ENCODE measurements at places on chromosomes 6 and 20.

GRCh38 chr6:7777074-7777473 is 51.2 kb downstream of the BMP6 start:
- DNase-seq, result no peak

GRCh38 chr6:135002974-135003703 is 51.5 kb downstream of the HBS1L start:
- no peak for DNase-seq

DNA sequence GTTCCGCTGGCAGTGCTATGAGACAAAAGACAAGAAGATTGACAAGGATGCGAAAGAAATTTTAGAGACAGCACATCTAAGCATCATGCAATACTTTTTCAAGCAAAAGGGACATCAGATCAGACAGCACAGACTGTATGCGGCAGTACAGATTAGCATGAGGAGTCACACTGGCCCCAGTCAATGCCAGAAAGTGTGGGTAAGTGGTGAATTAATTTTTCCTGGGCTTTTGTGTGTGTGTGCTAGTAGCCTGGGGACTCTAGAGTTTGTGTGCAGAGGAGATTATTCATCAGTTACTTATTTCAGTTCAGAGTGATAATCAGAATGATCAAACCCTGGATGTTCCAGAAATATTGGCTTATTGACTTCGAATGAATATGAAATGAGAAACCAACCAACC is 47.2 kb downstream of the LAMA4 start:
- DNase-seq, result no peak

- no peak for DNase-seq
These were observed 135.9 kb downstream of the FUT9 start for GRCh38 chr6:96151707-96152106.

DNA sequence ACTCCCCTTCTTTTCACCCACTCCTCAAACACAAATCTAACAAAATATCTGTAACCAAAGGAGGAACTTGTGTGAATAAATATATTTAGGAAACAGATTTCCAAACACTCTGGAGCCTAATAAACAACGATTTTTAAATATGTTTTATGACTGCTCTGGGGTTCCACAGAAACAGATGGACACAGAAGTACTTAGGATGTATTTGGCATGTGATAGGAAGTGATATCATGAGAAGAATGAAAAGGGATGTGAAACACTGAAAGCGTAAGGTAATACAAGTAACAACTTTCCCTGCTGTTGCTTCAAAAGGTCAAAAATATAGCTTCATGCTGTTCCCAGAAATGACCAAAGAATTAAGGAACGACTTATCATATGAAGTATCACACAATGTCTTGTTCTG is 26.1 kb upstream of the ENPP1 start:
- no peak for DNase-seq

DNA sequence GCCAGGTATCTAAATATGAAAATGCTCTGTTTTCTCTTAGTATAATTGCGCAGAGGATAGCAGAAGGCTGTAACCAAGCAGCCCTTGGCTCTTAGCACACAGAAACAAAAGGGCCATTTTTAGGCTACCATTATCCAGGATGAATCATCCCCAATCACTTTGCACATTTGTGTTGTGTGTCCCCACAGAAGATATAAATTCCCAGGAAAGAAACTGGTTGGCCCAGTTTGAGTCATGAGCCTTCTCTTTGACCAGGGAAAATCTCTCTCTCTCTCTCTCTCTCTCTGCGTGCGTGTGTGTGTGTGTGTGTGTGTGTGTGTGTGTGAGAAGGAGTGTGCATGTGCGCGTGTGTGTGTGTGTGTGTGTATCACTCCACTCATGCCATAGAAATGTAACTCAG is 178.5 kb downstream of the FRK start:
- no peak for DNase-seq

GRCh38 chr6:160895562-160895961 is 96.0 kb upstream of the MAP3K4 start:
- DNase-seq, result no peak

GRCh38 chr20:64103871-64104666 is 3.3 kb downstream of the NPBWR2 start:
- DNase-seq, result no peak

- no peak for DNase-seq
These were observed 90.0 kb downstream of the RAMACL start for GRCh38 chr6:166496460-166496859.

DNA sequence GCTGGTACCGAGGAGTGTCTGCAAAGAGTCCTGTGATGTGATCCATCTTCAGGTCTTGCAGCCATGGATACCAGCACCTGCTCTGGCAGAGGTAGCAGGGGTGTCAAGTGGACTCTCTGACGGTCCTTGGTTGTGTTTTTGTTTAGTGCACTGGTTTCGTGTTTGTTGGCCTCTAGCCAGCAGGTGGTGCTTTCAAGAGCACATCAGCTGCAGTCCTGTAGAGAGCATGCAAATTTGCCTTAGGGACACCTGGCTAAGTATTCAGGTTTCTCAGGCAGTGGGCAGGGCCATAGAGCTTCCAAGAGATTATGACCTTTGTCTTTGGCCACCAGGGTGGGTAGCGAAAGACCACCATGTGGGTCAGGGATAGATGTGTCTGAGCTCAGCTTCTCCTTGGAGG is 14.5 kb upstream of the RGS17 start:
- peak; percentile 90 for DNase-seq

GRCh38 chr20:23370873-23371272 is 8.9 kb downstream of the GZF1 start:
- no peak for DNase-seq

DNA sequence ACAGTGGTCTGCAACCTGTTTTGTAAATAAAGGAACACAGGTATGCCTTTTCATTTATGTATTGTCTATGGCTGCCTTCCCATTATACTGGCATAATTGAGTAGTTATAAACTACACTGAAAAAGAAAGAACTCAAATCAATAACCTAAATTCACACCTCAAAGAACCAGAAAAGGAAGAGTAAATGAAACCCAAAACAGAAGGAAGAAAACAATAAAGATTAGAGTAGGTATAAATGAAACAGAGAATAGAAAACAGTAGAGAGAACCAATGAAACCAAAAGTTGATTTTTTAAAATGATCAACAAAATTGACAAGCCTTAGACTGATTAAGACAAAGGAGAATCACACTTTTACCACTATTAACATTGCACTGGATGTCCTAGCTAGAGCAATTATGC is 34.7 kb downstream of the FAM184A start:
- DNase-seq, result no peak

DNA sequence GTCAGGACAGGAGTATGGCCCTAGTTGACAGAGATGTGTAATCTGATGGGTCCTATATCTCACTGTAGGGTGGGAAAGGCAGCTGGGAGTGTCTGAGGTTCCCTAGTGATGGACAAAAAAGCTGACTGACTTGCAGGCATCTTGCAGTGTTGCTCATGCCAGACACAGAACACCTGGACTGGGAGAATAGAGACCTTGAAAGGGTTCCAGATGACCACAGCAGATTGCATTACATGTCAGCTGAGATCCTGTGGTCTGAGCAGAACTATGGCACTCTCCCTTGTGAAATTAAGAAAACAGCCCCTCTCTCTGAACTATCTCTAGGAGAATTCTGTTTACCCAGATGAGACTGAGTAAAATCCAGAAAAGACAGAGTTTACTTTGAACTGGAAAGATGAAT is 212.6 kb upstream of the MAN1A1 start:
- no peak for DNase-seq

GRCh38 chr6:26044140-26045064 is 42.8 kb upstream of the HFE start:
- no peak for DNase-seq

DNA sequence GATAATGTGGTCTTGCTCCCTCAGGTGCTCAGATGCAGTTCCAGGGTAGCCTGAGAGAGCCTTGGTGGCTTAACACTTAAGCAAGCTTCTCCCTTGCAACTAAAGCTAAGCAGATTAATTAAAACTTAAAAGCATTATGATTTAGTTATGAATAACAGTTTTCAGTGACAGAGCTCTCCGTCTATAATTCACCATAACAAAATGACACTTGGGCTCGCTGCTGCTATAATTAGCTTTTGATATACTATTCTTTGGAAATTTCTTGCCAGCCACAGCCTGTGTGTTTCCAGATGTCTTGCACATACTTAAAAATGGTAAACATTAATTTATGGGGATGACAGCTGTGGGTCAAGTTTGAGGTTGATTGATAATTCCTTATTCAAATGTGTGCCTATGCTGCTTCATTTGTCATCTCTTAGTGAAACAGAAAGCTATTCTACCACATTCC is 380.5 kb downstream of the TFAP2B start:
- no peak for DNase-seq

DNA sequence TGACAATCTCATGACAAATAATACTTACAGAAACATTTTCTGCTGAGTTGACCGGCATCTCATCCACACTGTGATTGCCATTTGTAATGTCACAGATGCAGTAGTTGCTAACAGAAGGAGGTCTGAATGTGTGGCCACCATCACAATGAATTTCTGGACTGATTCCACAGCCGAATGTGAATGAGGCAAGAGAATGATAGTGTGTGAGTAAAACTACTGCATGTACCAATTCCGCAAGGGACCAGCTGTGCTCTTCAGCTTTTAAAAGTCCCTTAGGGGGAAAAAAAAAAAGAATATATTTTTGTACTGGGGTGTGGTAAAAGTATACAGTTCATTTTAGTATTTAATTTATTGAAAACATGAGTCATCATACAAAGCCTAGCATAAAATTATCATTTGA is 96.2 kb downstream of the SESN1 start:
- DNase-seq, result no peak

DNA sequence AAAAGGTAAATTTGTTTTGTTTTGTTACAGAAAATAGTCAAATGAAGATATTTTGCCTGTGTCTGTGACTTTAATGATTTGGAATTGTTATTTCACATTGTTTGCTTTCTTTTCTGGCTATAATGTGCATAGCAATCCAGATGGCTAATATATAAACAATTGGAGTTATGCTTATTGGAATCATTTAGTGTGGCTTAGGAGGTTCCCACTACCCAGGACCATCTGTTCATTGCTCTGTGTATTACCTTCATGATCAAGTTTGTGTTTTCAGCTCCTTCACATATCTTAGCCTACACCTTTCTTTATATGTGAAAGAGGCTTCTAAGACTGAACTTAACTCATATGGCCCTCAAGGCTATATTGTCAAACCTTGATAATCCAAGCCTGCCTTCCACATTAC is 232.9 kb downstream of the BCKDHB start:
- no peak for DNase-seq

DNA sequence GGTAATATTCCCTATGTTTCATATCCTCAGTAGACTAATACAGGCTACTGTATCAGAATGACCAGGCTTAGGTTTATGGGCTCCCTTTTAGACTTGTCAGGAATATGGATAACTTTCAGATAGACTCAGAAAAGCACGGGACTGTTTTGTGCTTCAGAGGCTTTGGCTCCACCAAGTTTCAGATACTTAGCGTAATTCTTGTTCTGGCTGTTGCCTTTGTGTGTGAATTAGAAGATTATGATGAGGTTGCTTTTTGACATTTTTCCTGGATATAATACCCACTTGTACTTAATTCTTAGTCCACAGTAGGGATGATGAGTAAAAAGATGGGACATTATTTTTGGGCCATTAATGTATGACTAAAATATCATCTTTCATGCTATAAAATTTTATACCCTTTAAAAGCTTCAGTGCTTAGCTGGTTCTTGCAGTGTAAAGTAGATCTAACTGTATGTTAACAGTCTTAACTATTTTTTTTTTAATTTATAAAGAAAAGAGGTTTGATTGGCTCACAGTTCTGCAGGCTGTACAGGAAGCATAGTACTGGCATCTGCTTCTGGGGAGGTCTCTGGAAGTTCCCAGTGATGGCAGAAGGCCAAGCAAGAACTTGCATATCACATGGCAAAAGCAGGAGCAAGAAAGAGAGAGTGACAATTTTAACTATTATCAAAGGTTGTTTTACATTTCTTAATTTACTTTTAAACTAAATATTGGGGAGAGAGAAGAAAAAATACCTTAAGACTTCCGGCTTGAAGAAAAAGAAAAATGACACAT is 120.7 kb downstream of the ZFAND3 start:
- no peak for DNase-seq

GRCh38 chr6:154951345-154952200 is 43.5 kb upstream of the TIAM2 start:
- DNase-seq, result no peak

GRCh38 chr6:170243791-170244291 is 47.0 kb downstream of the DLL1 start:
- DNase-seq, result peak; percentile 91

GRCh38 chr6:41055149-41055548 is 2.1 kb downstream of the APOBEC2 start:
- DNase-seq, result peak; percentile 28

DNA sequence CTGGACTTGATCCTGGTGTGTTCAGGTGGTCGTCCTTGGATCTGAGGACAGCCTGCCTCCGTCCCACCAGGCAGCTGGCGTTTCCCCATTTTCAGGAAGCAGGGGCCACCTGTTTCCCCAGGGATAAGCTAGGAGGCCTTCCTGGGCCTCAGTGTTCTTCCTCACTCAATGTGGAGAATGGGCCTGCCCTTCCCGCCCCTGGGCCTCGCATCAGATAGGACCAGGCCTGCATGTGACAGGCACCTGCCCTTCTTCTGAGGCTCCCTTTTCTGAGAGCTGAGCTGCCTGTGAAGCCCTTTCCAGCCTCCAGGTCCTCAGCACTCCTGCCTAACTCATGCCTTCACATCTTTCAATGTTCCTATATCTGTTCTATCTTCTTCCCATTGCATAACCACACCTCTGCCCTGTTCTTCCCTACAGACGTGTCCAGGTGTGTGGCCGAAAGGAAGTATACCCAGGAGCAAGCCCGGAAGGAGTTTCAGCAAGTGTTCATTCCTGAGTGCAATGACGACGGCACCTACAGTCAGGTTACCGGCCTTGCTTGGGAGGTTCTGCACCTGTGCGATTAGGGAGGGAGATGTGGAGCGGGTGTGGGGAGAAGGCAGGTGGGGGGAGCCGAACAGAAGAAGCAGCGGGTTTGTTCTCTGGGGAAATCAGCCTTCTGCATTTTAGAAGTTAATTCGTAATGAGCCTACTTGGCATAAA is 85.1 kb downstream of the SMOC2 start:
- peak; percentile 77 for DNase-seq
